Dermis lymphatic vessel endothelial cell (primary cell): ENCODE measurements at places on chromosomes 1 and 21. TPM values are rescaled to one million over a fixed set of nuclear protein-coding genes. Genes with fewer than 3 reads are reported as not detected.

The LRRC53 gene
- total RNA-seq: not detected in 2 replicates

The AMY2A gene
- not detected in 2 replicates for total RNA-seq

The OR2L3 gene
- not detected in 2 replicates for total RNA-seq

The PRUNE1 gene
- 5.6 and 6.3 TPM in 2 replicates for total RNA-seq

The AKR7A3 gene
- total RNA-seq: 0.09 and 0.11 TPM in 2 replicates

The CLCA1 gene
- total RNA-seq: not detected in 2 replicates

The TP73 gene
- not detected in 2 replicates for total RNA-seq

The CDCA8 gene
- total RNA-seq: 1.2 and 1.5 TPM in 2 replicates

The IVL gene
- total RNA-seq: not detected in 2 replicates

The PTGS2 gene
- 3.4 and 5.9 TPM in 2 replicates for total RNA-seq

The TDRD10 gene
- 5.1 and 7.5 TPM in 2 replicates for total RNA-seq

The CELA2B gene
- total RNA-seq: not detected in 2 replicates

The PROK1 gene
- total RNA-seq: not detected in 2 replicates

The ELF3 gene
- total RNA-seq: under 0.01 and 0.09 TPM in 2 replicates

The PTGFR gene
- 0.09 and 0.11 TPM in 2 replicates for total RNA-seq

The PLA2G2F gene
- total RNA-seq: not detected in 2 replicates

The ADORA3 gene
- not detected in 2 replicates for total RNA-seq

The OR2T29 gene
- not detected in 2 replicates for total RNA-seq

The CFAP298 gene
- total RNA-seq: 25.4 and 31.3 TPM in 2 replicates

The NDUFV3 gene
- total RNA-seq: 32.3 and 46.2 TPM in 2 replicates
